ENCODE measurements at places on chromosomes 11 and 22.

DNA sequence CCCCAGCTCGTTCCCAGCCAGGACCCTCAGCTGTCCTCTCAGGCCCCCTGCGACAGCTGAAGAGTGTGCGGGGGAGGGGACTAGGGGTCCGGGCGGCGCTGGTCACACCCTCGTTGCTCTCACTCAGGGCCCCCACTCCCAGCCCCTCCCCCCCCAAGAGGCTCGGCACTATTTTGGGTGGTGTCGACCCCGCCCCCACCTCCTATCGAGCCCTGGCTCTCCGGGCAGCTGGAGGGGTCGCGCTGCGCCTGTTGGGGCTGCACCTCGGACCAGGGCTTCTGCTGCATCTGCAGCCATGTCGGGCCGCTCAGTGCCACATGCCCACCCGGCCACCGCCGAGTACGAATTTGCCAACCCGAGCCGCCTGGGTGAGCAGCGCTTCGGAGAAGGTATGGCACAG is at the start of gene HSPB2:
HSPB2 (plus strand) TSS at position 200 of the 400 bp plus-strand sequence; CDS start at position 296, 96 bp downstream.
- no peak for DNase-seq

DNA sequence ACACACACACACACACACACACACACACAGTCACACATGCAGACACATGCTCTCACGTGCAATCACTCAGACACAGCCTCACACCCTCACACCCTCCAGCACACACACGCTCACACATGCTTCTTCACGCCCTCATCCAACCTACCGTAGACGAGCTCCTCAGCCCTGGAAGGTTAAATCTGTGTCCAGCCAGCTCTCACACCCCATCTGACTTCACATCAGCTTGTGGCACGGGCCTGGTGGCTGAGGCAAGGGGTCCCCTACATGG is 1.3 kb upstream of the SCUBE1 start:
- no peak for DNase-seq

DNA sequence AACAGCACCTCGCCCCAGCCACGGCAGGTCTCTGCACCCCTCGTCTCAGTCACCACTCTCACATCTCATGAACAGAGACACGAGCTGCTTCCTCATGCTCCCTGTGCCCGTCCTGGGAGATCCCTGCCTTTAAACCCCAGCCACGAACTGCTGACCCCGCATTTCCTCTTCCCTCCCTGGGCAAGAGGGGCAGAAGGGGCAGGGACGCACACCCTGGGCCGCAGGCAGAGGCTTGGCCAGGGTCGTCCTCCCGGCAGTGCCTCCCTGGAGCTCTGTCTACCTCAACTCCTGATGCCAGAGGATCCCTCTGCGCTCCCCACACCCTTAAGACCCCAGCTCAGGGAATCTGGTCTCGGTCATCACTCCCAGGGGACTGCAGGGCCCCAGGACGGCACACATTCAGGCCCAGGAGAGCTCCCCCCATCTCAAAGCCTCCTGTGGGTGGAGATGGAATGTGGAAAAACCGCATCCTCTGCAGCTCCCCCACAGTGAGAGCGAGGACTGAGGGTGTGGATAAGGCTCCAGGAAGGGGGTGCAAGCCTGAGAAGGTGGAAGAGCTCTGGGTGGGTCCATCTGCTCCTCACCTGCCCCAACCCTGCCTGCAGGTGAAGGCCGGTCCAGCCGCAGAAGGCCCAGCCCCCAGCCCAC is 1.2 kb downstream of the BID start:
- DNase-seq = no peak

DNA sequence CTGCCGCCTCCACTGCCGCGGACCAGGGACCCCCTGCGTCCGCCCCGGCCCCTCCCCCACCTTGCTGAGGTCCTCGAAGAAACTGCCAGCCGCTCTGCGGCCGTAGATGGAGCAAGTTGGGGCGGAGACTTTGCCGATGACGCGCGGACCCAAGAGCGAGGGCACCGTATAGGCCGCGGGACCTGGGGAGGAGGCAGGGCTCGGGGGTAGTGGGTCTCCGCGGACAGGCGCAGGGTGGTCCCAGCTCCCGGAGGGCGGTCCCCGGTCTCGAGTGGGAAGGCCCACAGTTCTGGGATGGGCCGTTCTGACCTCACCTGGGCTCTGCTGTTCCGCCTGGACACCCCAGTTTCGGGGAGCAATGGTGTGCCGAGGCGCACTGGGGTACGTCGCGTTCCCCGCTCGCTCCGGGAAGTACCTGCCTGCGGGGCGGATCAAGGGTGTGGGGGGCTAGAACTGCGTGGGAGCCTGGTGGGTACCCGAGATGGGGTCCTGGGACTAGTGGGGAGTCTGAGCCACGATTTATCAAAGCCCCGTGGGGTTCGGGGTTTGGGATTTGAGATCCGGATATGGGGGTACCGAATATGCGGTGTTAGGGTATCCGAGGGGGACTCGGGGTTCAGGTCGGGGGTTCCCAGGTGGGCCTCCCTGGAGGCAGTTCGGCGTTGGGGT is 1.2 kb upstream of the TYMP start:
- no peak for DNase-seq

DNA sequence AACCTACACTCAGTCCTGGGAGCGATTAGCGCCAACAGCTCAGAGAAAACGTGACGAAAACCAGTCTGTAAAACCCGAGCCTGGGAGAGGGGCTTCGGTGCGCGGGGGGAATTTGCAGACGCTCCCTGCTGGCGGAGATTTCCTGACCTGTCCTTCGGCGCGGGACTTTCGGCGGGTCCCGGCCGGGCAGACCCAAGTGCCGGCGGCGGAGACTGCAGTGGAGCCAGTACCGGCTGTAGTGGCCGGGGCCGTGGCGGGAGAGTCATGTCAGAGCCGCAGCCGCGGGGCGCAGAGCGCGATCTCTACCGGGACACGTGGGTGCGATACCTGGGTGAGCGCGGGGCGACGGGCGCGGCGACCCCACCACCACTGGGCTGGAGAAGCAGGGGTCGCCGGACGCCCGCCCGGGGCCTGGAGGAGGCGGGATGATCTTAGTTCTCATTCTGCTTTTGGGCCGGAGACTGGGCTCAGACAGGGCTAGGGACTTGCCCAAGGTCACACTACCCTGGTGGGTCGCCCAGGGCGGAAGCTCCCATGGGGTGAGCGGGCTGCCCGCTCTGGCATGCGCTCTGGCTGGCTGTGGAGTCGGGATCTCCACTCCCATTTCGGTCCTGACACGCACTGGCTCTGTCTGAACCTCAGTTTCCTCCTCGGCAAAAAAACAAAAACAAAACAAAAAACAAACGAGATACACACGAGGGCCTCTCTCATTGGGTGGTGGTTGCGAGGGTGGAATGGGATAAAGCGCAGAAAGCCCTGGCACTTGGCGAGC is at the start of gene MTFP1:
MTFP1 (plus strand) TSS at position 153 of the 772 bp plus-strand sequence; CDS start at position 265, 112 bp downstream.
- no peak for DNase-seq

DNA sequence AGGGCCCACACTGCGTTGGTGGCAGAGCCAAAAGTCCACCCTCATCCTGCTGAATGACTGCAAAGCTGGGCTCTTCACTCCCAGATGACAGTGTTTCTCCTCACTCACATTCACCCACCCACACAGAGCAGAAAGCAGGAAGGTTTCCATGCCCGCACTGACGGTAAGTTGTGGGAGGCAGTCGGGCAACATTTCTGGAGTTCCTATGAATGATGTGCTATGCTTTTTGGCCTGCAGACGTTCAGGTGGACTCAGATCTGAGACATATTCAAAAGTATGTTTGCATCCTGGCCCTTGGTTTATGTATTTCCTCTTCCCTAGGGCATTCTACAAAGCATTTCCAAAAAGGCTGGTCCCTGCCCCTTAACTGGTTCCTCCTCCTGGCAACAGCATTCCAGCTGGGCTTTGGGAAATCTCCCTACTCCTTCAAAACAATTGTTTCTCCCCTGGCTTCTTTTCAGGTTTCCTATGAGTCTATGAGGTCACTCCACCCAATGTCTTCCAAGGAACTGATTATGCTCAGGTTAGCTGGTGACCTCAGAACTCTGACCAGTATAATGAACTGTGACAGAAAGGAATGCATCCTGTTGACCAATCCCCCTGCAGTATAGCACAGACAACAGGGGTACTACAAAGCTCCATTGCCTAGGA is 36.4 kb downstream of the PACSIN2 start:
- no peak for DNase-seq

GRCh38 chr11:2440646-2441045 is 3.7 kb downstream of the TRPM5 start:
- DNase-seq = no peak

- DNase-seq = no peak
These were observed 15.3 kb downstream of the IL10RA start for GRCh38 chr11:118001494-118001971.

DNA sequence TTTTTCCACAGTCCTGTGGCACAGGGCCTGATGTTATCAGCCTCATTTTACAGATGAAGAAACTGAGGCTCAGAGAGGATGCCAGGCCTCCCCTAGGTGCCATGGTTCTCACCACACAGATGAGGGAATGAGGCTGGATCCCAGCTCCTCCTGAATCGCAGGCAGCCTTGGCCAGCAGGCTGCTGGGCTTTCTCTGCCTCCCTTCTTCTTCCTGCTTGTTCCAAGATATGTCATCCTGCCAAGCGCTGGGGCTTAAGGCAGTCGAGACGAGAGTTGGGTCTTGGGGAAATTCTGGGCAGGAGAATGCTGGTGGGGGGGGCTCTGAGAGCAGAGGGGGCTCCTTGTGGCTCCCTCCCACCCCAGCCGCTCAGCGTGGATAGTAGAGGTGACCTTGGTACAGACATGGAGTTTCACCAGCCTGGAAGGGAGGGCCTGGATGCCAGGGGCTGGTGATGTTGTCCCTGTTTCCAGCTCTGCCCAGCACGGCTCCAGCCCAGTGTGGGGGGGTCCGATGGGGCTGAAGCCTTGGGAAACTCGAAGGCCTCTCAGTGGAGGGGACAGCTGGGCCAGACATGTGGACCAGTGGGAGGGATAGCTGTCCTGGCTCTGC is 16.6 kb upstream of the MPPED1 start:
- no peak for DNase-seq

DNA sequence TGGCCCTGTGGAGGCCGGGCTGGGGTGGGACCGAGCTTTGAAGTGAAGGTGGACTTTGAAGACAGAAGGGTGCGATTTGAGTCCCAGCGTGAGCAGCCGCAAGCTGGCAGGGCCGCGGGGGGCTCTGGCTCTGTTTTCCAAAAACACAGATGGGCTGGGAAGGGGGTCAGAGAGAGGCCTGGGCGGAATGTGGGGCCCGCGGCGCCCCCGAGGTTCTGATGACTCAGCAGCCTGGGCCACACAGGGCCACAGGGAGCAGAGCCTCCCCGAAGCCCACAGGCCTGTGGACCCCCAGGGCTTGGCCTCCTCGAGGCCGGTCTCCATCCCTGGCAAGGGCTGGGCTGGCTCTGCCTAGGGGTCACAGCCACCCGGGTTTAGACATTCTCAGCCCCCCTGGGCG is 6.1 kb downstream of the INS start:
- no peak for DNase-seq

DNA sequence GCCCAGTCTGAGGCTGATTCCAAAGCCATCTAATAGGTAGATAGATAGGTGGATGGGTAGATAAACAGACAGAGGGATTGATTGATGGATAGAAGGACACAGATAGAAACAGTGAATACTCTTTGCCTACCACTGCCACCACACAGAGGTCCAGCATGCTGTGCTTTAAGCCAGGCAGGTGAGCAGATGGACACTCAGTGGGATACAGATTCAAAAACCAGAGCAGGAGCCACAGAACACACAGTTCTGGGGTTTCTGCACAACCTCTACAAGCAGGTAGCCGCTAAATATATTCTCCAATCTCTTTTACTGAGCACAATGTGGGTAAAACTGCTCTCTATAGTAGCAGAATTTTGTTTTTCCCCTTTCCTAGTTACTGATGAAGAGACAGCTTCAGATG is 20.5 kb upstream of the JHY start:
- no peak for DNase-seq

DNA sequence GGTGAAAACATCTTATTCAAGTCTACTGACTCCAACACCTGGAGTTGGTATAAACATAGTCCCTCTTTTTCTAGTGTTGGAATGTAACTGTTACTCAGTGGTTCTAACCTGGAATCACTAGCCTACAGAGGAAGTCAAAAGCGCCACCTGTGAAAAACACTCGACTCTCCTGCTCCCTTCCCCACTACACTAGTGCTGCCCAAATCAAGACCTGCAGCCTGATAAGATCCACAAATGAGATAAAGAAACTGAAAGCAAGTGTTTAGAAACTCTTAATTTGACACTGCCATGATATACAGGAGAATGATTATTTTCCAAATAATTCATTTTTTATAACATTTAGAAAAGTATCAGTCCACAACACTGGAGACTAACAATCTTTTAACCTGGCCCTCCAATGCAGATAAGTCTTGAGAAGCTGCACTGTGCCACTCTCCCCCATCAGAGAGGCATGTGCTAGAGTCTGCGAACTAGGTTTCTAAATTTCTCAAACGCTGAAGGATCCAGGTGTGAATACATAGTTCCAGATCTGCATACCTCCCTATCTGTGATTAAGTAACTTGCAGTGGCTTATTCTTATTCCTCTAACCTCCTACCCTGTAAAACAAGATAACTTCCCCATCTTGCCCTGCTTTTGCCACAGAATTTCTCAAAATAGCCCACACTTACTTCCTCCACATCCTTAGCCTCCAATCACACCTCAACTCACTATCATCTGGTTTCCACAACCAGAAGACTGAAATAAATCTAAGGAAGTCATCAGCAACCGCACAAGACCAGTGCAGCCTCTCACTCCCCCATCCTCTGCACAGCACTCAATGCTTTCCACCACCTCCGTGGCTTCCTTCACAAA is 88.1 kb downstream of the RRAS2 start:
- no peak for DNase-seq

Data from astrocyte of the cerebellum (primary cell).